ENCODE measurements at places on chromosomes 4 and X.

DNA sequence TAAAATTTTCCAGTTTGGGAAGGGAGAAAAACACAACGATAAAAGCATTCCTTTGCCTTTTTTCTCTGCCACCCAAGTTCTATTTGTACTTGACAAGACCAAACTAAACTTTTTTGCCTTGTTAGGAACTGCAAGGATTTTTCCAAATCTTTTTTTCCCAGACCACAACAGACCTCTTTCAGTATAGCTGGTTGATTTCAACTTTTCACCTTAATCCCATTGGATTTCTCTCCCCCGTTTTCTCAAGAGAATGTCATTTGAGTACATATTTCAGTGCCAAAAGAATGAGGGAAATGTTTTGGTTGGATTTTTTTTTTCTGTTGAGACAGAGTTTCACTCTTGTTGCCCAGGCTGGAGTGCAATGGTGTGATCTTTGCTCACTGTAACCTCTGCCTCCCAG lies 18.5 kb upstream of the SGMS2 start:
- DNase-seq: no peak

DNA sequence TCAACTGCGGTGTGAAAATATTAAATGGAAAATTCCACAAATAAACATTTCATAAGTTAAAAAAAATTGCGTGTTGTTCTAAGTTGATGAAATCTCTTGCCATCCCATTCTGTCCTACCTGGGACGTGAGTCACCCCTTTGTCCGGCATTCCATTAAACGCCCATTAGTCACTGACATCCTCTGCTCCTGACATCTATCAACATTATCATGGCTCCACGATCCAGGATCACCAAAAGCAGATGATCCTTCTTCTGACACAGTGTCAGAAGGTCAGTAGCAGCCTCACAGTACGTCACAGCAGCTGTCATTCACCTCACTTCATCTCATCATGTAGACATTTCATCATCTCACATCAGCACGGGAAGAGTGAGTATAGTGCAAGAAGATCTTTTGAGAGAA lies 125.7 kb downstream of the ZNF827 start:
- DNase-seq: no peak

GRCh38 chrX:151099001-151099400 lies 77.4 kb upstream of the GPR50 start:
- DNase-seq: no peak

DNA sequence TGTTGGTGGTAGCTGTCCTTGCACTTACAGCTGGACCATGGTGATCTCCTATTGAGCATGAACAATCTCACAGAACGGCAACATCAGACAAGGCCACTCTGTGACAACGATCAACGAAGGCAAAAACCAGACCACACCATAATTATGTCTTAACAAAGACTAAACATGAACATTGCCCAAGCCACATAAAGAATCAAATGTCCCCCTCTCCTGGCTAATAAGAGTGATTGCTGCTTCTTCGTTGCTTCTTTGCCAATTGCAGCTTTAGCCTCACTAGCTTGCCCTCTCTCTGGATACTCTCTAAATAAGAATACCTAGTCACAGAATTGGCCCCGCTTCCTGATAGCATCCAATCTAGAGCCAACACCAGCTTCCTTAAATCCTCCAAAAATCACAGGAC lies 41.5 kb upstream of the PGRMC1 start:
- no peak for DNase-seq

GRCh38 chr4:2948895-2949781 lies 14.1 kb downstream of the NOP14 start:
- DNase-seq: no peak

- DNase-seq: no peak
Observed at GRCh38 chr4:181860157-181860556, 383.0 kb upstream of the TENM3 start.

- no peak for DNase-seq
Observed at GRCh38 chr4:21778702-21779101, 169.9 kb downstream of the KCNIP4 start.

GRCh38 chr4:55499495-55499894 lies 47.2 kb downstream of the CLOCK start:
- no peak for DNase-seq

GRCh38 chrX:101655534-101655933 lies 4.1 kb downstream of the ARMCX2 start:
- no peak for DNase-seq

- no peak for DNase-seq
Observed at GRCh38 chrX:10160211-10160610, 3.4 kb downstream of the CLCN4 start.

DNA sequence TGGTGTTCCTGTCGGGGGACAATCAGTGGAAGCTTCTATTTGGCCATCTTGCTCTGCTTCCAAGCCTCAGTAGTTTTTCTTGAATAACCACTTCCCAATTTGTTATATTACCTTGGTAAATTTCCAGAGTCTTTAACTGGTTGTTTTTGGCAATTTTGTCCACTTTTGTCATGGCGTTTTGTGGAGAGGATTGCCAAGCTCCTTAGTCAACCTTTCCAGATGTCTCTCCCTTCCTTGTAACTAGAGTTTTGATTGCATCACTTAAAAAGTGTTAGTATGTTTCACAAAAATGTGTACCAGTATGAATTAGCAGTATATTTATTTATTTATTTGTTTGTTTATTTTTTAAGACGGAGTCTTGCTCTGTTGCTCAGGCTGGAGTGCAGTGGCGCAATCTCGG lies 15.8 kb upstream of the UXT start:
- DNase-seq: no peak

DNA sequence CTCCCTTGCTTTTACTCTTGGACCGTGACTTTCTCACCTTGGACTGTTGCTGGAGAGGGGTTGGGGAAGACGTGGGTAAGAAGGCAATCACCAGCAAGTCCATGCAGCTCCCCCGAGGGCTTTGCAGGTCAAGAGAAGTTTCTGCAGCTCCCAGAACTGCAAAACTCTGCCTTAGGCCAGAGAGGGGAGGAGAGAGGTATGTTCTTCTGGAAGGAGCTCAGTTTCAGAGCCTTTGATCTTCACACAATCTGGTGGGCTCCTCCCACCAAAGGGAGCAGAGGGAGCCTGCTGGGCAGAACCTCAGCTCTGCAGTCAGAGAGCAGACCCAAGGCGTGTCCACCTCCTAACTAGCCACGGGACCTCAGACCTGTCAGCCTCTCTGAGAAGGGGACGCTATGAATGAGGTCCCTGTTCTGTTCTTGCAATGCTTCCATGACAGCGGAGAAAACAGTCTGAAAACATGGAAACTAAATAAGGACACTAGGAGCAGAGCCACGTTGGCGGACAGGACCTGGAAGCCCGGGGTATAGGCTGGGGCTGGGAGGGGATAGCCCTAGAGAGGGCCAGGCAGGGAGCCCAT lies 92.8 kb downstream of the EVC2 start:
- DNase-seq: no peak

- no peak for DNase-seq
Observed at GRCh38 chr4:89334311-89334710, 26.7 kb upstream of the GPRIN3 start.

DNA sequence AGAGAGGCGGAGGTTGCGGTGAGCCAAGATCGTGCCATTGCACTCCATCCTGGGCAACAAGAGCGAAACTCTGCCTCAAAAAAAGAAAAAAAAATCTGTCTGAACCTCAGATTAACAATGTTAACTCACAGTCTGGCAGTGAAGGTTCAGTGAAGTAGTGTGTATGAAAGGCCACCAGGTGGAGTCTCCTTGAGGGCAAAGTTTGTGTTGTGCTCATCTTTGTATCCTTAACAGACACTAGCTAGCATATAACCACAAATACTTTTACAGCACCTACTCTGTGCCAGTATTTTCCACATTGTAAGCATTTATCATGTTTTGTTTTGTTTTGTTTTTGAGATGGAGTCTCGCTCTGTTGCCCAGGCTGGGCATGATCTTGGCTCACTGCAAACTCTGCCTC lies 46.0 kb upstream of the MGST2 start:
- no peak for DNase-seq

GRCh38 chrX:2536141-2536540 lies 35.4 kb upstream of the DHRSX start:
- DNase-seq: no peak

GRCh38 chr4:88813013-88813412 lies 115.4 kb upstream of the NAP1L5 start:
- DNase-seq: no peak

DNA sequence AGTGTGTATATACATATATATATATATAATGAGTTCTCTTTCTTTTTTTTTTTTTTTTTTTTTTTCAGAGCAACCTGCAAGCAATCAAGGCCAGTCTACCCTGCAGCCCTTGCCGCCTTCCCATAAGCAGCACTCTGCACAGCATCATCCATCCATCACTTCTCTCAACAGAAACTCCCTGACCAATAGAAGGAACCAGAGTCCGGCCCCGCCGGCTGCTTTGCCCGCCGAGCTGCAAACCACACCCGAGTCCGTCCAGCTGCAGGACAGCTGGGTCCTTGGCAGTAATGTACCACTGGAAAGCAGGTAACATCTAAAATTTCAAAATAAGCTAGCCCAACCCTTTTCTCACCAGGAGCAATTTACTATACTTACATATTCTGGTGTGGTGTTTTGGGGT lies 316.3 kb downstream of the DCTD start:
- no peak for DNase-seq

GRCh38 chr4:7947927-7948326 lies 8.3 kb upstream of the AFAP1 start:
- DNase-seq: no peak

DNA sequence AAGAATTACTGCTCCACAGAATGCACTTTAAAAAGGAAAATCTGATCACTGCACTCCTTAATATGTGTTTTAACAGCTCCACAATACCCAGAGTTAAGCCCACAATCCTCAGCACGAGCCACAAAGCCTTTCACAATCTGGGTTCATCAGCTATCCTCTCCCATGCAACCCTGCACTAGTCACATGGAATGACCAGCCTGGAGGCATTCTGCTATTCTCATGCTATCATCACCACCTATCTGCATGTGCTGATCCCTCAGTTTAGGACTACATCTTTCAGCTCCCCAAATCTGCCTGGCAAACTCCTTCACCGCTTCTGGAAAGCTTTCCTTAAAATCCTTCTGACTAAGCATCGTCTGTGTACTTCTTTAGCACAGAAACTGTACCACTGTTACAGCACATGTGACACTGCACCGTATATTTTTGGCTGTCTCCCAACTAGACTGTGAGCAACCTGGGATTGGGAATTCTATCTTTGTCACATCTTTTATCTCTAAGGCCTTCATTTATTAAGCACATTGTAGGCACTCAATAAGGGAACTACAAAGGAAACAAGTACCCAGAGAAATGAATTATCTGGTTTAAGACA lies 18.3 kb upstream of the EIF1AX start:
- DNase-seq: no peak

- DNase-seq: no peak
Observed at GRCh38 chrX:20452487-20452886, 185.8 kb upstream of the RPS6KA3 start.

DNA sequence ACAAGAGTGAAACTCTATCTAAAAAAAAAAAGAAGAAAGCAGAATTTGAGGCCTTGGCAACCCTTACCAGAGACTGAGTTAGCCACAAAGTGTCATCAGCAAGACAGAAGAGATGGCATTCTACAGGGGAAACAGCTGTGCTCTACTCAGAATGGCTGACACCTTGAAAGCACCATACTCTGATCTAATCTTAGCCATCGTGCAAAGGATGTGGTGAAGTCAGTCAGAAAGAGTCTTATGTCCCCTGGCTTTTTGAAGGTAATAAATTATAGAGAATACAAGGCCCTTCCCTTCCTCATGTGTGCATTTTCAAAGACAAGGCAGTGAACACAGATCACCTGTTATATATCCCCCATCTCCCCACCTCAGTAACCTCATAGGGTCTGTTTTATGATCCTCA lies 13.2 kb downstream of the CLNK start:
- DNase-seq: no peak

- no peak for DNase-seq
Observed at GRCh38 chrX:37993837-37994619, 12.3 kb upstream of the SYTL5 start.

DNA sequence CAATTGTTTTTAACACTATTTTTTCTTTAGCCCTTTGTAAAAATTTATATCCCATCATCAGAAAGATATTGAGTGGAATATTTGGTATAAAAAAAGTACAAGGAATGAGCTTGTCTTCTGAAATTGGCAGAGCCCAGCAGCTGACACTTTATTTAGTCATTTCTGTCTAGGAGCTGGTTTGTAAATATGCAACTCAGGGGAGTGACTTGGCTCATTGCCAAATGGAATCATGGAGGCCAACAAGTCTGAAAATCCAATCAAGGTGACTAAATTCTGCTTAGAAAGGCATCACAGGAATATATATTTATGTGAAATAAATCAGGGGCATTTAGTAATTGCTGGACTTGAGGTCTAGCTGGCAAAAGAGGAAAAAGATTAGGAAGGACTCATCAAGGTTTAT lies 74.4 kb downstream of the OTC start:
- DNase-seq: no peak

- no peak for DNase-seq
Observed at GRCh38 chr4:152363086-152363485, 172.8 kb downstream of the FBXW7 start.

DNA sequence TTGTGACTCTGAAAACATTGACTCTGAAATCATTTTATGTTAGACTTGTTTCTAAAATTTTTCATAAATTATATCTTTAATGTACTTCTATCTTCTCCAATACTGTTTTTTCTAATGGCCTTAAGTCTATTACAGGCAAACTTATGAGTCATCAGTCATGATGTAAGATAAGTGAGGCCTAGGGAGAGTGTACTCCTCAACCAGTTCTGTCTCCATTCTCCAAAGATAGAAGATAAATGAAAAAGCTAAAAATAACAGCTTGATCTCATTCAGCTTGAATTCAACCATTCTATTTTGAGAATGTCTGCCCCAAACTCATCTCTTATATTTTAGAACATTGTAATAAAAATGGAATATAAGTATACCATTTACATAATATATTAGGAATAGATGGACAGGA lies 34.5 kb downstream of the STBD1 start:
- no peak for DNase-seq
